ENCODE measurements at places on chromosomes 1 and 21. TPM values are rescaled to one million over a fixed set of nuclear protein-coding genes. Genes with fewer than 3 reads are reported as not detected.

DNA sequence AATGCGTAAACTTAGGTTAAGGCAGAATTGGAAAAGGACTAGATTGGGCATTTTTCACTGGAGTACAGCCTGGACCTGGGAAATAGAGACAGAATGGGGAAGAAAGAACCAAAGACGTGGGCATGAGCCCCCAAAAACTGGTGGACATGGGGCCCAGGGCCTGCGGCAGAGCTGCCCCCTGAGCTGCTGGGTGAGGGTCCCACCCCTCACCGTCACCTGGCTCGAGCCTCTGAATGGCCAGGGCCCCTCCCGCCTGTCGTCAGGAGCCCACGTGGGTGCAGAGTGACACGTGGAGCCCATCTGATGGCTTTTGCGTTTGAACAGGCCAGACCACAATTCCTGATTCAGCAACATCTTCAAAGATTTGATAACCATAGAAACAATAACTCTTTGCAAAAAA, 360.9 kb upstream of the VAMP3 start:
- DNase-seq = no peak

GRCh38 chr1:208951908-208952307, 631.6 kb upstream of the CAMK1G start:
- no peak for DNase-seq

DNA sequence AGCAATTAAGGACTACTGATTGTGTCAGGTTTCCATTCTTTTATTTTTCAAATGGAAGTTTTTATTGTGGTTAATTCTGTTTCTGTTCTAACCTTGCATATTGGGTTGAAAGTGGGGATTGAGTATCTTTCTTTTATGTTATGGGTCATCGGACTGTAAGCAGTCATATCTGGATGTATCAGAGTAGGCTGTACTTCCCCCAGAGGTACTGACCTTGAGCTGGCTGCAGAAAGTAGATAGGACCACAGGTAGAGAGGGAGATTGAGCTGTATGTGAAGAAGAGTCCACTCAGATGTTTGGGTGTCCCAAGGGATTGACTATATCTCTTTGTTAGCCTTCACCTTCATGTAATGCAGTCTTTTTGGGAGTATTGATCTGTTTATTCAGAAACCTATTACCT, 20.5 kb upstream of the ALG14 start:
- no peak for DNase-seq

HNRNPCL1 gene
- polyA plus RNA-seq = not detected

CELA3A gene
- not detected for polyA plus RNA-seq

- no peak for DNase-seq
Measured at GRCh38 chr1:176602388-176603004, 139.5 kb downstream of the PAPPA2 start.

- no peak for DNase-seq
Measured at GRCh38 chr1:20107796-20108195, 11.5 kb downstream of the PLA2G2D start.

CADM3 gene
- polyA plus RNA-seq = not detected

DNA sequence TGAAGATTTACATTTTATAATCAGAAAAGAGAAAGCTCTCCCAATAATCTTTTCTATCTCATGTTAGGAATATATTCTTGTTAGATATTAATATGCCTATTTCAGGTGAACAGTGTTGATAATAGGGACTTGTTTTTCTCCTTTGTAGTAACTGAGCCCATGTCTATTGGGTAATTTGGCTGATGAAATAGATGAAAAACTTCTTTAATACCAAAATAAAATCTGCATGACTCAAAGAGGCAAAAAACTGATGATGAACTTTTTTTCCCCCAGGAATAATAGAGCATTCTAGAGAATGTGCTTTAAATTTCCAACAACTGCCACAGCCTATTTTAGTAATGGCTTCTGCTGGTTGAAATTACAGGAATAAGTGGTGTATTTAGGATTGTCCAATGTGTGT, 178.9 kb upstream of the GREM2 start:
- no peak for DNase-seq

DNA sequence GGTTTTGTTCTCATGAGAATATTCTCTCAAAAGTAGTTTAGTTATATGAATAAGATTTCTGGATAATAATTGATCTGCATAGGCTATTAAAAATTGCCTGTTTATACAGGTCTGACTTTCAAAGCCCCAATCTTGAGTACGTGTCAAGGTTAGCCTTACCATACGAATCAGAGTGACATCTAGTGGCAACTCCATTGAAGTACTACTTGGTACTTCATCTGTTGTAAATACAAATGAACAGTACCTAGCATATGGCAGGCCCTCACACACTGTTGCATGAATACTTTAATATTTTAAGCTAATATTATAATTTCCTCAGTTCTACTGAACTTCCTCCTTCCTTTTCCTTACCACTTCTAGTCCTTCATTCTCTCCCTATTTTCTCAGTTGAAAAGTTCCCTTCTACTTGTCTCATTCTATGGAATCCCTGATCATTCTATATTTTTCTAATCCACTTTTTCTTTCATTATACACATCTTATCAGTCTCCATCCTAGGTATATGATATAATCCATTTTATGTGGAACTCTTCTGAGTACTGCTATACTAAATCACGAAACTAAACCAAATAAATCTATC, 101.2 kb downstream of the AKT3 start:
- no peak for DNase-seq

PPM1J gene
- 10.1 TPM for polyA plus RNA-seq

- no peak for DNase-seq
Measured at GRCh38 chr1:244727871-244728474, 75.0 kb downstream of the DESI2 start.
